ENCODE measurements at places on chromosomes 3 and 15.

- DNase-seq: no peak
Measured at GRCh38 chr15:78712797-78713515, 71.9 kb upstream of the CHRNB4 start.

DNA sequence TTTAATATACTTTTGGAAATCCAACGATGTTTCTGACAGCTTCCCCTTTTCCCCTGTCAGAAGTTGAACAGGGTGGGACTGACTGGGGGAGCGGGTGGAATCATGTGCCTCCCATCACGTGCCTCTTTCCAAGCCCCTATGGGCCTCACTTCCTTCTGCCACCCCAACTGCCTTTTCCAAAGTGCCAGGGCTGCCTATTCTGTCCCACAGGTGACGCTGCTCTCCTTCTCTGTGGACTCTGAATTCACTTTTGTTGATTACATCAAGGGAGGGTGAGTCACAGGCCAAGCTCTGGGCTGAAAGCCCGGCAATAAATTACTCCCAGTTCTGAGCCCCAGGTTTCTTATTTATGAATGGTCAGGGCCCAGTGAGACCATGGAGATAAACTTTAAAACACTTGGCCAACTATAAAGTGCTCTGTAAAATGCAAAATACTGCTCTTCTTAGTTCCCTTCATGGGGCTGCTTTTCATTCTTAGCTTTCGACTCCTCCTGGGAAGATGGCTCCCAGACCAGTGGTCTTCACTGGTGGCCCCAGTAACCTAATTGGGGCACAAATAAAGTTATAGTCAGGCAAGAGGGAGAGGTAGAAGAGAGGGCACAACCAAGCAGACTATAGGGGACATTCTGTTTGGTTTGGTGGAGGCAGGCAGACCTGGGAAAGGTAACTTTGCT lies 12.3 kb downstream of the CPNE9 start:
- DNase-seq: peak; percentile 26

- no peak for DNase-seq
Measured at GRCh38 chr15:78405336-78405924, 32.6 kb upstream of the IREB2 start.

DNA sequence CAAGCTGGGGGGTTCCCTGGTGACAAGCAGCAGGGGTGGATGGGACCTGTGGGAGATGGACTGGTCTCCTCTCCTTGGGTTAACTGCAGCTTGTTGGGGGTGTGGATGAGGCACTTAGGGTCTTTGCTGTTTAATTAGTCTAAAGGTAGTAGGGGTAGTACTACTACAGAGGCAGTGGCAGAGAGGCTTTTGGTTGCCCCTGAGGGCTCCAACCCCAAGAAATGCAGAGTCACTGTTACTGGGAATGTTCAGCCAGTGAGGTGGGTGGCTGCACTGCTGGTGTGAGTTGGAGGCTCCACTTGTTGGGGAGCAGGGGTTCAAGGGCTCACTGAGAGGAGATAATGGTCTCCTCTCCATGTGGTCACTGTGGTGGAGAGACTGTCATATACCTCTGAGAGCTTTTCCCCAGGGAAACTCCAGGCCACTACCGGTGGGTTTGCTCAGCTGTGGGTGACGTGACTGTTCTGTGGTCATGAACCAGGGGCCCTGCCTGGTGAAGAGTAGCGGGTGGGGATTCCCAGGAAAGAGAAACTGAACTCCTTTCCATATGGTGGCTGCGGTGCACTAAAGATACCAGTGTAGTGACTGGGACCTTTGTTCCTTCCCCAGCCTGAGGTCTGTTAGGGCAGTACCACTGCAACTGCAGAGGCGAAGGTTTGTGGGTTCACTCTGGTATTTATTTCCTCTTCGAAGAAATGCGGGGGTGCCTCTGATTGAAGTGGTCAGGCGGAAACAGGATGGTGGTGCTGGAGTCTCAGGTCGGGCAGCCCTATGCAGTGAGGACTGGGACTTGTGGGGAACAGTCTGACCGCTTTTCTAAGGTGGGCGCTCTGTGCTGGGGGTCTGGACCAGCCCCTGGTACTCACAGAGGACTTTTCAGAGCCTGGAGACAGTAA lies 68.9 kb upstream of the TNFSF10 start:
- peak; percentile 93 for DNase-seq

GRCh38 chr3:172148241-172148640 lies 108.9 kb downstream of the FNDC3B start:
- DNase-seq: no peak

- no peak for DNase-seq
Measured at GRCh38 chr3:70702132-70702531, 389.7 kb upstream of the MDFIC2 start.

- no peak for DNase-seq
Measured at GRCh38 chr3:20849975-20850374, 664.0 kb upstream of the SGO1 start.

DNA sequence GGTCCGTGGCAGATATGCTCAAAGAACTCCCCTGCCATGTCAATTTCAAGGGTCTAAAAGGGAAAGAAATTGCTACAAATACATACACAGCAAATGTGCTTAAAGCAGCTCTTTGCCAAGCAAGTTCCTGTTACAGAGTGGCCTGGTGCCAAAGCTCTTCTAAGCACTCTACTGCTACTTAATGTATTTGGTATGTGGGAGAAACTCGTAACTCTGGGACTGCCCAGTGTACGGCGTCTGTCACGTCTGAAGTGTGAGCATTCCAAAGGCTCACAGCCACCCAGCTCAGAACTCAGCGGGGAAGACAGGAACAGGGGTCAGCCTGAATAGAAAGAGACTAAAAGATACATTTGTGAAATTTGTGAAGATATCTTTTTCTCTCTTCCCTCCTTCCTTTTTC lies 54.6 kb downstream of the RBMS3 start:
- DNase-seq: no peak

DNA sequence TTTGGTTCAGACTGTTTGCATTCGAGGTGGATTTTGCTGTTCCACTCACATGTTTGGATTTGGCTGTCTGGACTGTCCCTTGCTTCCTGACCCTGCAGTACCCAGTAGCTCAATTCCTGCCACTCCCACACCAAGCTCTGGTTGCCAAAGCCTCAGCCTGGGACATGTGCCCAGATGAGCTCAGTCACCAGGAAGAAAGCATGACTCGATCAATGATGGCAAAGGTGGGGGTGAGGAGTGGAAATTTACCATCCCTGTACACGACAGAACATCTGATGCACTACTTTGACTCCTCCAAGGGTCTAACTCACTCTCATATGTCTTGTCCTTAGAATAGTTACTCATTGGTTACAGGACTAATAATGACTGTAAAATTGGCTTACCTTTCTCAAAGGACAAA lies 45.2 kb downstream of the ZNF385D start:
- no peak for DNase-seq

DNA sequence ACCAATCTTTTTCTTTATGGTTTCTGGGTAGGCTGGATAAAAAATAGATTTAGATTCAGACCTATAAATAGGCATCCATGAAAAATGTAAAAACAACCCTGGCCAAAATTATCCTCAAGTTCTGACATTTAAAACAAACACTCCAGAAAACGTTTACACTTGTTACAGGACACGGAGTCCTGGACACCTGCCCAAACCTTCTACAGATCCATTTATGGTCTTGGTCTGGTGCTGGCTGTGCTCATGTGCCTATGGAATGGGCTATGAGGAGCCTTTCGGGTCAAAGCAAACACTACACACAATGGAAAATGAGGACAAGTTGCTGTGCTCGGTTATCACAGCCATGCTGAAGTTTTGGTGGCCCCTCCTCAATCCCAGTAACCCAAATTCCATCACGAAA lies 108.1 kb downstream of the PDZRN3 start:
- DNase-seq: no peak

- DNase-seq: no peak
Measured at GRCh38 chr3:182385356-182385755, 407.9 kb upstream of the ATP11B start.

- no peak for DNase-seq
Measured at GRCh38 chr3:62496503-62496902, 123.2 kb upstream of the FEZF2 start.

DNA sequence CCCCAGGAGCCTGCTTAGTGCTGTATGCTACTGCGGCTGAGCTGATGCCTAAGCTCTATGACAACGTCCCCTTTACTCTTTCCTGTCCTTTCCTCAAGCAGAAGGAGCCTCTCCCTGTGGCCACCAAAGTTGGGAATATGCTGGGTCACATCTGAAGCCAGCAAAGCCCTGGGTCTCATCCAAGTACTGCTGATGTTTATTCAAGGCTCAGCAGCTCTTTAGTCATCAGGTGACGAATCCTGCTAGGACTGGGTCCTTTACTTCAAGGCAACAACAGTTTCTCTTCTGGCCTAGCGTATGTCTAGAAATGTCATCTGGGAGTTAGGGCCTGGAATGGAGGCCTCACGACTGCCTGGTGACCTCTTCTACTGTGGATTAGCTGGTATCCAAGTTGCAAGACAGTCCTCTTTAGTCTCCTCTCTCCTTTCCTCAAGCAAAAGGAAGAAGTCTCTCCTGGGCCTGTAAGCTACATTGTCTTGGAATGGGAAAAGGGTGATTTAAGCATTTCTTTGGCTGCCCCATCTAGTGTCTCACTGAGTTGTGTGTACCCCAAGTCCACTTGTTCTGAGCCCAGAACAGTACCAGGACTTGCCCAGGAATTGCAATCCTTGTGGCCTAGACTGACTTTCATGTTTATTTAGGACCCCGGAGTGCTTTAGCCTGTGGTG lies 63.9 kb downstream of the TNFAIP8L3 start:
- DNase-seq: no peak

- DNase-seq: no peak
Measured at GRCh38 chr3:121836064-121836463, 1.1 kb downstream of the EAF2 start.

- DNase-seq: no peak
Measured at GRCh38 chr15:70690491-70691276, 72.7 kb downstream of the UACA start.

GRCh38 chr3:122183521-122183892 lies at the start of gene CASR:
Gene CASR (plus strand): TSS chr3:122183668. CDS start chr3:122254190, 70,522 bp downstream.
- peak; percentile 24 for DNase-seq

DNA sequence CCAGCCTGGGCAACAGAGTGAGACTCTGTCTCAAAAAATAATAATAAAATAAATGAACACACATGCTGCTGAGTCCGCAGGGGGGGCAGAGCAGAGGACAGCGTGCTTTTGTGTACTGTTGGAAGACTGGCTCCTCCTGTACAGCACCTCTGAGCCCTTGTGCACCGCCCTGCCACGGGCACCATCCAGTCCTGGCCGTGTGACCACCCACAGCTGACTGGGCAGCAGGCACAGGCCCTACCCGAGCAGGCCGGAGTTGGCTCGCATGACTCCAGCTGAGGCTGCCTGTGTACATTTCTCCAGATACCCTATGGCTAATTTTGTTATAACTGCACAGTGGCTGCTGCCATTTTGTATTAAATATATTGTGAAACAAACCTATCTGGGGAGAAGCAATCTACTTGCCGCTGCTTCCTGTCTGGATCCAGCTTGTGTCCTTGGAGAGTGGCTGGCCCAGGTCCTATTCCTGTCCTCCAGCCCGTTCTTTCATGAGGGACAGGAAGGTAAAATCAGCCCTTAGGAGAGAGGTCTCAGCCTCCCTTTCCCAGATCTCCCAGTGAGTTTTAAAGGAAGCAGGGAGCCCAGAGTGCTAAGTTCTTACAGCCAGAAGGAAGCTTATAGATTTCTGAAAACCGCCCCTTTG lies 14.6 kb downstream of the IVD start:
- DNase-seq: no peak

DNA sequence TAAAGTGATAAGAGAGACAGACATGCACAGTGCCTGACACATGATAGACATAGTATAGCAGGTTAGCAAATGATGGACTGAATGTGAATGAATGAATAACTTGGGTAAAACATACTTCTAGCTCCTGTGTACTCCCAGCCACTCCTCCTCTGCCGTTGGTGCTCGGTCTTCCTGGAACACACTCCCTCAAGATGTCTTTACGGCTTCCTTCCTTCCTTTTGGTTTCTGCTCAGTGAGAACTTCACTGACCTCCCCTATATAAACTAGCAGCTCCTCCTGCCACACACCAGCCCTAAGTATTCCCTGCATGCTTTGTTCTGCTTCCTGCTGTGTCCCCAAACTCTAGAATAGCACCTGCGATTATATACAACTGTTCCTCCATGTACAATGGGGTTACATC lies 50.2 kb downstream of the RAD54L2 start:
- no peak for DNase-seq

DNA sequence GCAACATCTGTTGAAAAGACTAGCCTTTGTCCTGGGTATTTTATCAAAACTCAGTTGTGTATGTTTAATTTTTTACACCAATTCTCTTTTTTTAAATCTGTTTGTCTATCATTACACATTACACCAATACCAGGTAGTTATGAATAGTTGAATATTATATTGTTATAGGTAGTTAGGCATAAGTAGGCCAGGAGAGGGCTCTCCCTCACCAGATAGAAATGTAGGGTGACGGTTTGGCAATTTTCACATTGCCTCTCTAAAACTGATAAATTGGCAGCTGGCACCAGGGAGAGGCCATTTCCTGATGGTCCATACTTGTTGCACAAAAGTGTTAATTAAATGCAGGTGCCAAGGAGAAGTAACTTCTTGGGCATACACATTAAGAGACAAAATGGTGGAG lies 483.1 kb upstream of the EPHA6 start:
- no peak for DNase-seq

- DNase-seq: no peak
Measured at GRCh38 chr3:132222868-132223538, 94.2 kb upstream of the ACP3 start.

GRCh38 chr3:107848351-107848915 lies 242.4 kb downstream of the CD47 start:
- DNase-seq: no peak

Measured in activated CD4-positive, alpha-beta T cell treated with anti-CD3 and anti-CD28 coated beads, Interleukin-2, Interleukin-4, amounts not matched to agents 100 ng/mL and 50 ng/mL, durations not matched to agents 16 hours and 8 hours (primary cell).